ENCODE measurements at places on chromosomes 5 and 9.
A peak's percentile ranks its signal among the peaks of the same experiment; 100 is the strongest.

DNA sequence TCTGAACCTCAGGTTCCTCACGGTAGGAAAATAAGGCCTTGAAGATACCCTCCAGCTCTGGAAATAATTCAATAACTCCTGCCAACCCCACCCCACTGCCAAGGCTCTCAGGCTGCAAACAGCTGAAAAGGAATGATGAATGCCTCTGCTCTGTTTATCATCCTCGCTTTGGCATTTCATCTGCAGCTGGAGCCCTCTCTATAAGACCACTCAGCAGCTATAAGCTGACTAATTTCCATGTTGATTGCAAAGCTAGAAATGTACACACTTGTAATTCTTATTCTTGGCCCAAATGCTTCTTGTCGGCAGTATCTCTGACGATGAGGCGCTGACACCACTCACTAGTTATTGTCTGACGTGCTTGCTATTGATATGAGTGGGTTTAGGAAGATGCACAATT is 408.4 kb upstream of the NMUR2 start:
- H3K4me3 ChIP-seq = no peak overlapping the region
- no peak overlapping the region for H3K27ac ChIP-seq

DNA sequence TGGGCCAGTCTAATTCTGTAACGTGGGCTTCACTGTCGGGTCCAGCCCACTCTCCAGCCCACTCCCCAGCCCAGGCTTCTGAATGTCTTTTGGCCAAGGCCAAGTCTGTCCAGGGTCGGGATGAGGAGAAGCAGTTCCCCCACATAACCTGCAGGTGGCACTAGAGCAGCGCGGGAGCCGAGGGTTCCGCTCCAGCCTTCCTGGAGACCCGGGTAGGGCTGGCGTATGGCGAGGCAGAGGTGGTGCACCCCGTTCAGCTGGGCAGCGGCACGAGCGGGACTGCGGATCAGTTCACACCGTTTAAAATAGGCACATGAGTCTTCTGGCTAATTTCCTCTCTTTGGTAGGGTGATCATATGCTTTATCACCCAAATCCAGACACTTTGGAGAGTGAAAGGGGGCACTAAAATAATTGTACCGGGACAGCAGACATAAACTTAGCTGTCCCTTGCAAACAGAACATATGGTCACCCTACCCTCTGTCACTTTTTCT is 185.9 kb downstream of the MSX2 start:
- no peak overlapping the region for H3K27ac ChIP-seq
- H3K4me1 ChIP-seq = no peaks in the 10 kb centered on the region
- H3K27me3 ChIP-seq = no peaks in the 10 kb centered on the region
- DNase-seq = peak; percentile 12

DNA sequence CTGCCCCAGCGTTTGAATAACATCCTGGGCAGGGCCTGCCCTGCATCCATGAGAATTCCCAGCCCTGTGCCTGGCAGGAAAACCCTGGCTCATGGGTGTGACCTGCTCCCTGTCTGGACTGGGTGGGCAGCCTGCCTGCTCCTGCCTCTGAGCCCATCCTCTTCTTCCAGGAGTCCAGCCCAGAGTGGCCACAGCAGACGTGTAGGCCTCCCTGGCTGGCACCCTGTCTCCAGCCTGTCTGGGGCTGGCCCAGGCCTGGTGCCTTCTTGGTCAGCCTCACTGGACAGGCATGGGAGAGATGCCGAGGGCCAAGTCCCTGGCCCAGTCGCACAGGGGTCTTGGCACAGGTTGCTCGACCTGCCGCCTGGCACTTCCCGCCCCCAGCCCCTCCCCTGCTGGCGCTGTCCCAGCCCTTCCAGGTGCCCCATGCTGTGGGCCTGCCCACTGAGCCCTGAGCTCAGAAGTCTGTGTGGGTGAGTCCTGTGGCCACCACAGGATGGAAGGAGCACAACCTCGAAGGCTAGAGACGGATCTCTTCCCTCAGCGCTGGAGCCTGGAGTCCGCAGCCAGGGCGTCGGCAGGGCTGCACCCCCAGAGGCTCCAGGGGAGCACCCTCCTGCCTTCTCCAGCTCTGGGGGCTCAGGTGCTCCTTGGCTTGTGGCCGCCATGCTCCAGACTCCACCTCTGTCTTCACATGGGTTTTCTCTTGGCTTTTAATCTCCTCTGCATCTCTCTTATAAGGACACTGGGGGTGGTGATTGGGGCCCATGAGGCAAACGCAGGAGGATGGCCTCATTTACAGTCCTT is 11.8 kb upstream of the COL5A1 start:
- no peak overlapping the region for H3K27ac ChIP-seq
- H3K4me3 ChIP-seq = no peak overlapping the region

DNA sequence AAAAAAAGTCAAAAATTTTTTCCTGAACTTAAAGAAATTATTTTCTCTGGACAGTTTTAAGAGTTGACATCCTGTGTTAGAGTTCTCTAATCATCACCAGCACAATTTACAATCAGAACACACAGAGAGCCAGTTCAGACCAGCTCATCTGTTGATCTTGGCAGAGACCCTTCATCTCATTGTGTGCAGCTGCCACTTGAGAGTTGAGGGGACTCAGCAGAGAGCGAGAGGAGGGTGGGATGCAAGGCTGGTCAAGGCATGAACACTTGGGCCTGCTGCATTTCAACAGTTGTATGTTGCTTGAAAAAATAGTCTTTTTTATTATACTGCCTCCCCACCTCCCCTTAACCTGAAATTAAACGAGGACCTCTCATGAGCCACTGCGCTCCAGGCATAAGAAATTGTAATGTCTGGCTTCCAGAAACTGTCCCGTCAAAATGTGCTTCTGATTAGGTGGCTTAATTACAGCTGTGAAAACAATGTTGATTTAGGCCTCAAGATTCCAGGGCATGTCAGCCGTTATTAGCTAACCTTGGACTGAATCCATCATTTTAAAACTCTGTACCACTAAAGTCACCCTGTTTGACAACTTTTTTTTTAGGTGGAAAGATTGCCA is 383.6 kb downstream of the CCDC171 start:
- no peaks in the 10 kb centered on the region for H3K36me3 ChIP-seq
- no peaks in the 10 kb centered on the region for H3K27me3 ChIP-seq
- no peaks in the 10 kb centered on the region for H3K4me1 ChIP-seq
- no peak overlapping the region for H3K27ac ChIP-seq
- H3K4me3 ChIP-seq = no peak overlapping the region

DNA sequence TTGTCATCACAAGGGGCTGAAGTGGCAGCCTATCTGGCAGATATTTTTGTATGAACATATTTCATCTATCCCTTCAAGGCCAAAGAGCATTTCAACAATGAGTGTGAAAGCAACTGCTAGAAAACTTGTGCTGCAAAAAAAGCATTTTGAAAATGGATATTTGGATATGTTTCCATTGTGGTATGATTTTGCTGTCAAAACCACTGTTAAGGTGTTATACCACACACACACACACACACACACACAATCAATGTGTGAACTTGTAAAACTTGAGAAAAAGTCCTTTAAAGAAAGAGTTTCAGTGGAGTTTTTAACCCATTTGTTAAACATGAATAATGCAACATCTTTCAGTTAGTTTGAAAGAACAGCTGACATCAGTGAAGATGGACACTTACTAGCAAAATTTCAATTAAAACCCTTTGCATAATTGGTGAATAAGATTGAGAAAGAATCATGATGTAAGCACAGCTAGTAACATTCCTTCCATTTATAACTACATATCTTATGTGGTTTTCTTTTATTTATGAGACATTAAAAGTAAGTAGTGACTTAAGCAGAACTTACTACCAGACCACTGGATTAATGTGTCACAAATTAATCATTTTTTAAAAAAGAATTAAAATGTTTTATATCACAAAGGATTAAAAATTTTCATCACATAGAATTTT is 182.6 kb upstream of the GNA14 start:
- no peaks in the 10 kb centered on the region for H3K27me3 ChIP-seq
- no peaks in the 10 kb centered on the region for H3K36me3 ChIP-seq
- no peak for DNase-seq
- no peak overlapping the region for H3K4me3 ChIP-seq
- H3K4me1 ChIP-seq = no peaks in the 10 kb centered on the region
- no peak overlapping the region for H3K27ac ChIP-seq

DNA sequence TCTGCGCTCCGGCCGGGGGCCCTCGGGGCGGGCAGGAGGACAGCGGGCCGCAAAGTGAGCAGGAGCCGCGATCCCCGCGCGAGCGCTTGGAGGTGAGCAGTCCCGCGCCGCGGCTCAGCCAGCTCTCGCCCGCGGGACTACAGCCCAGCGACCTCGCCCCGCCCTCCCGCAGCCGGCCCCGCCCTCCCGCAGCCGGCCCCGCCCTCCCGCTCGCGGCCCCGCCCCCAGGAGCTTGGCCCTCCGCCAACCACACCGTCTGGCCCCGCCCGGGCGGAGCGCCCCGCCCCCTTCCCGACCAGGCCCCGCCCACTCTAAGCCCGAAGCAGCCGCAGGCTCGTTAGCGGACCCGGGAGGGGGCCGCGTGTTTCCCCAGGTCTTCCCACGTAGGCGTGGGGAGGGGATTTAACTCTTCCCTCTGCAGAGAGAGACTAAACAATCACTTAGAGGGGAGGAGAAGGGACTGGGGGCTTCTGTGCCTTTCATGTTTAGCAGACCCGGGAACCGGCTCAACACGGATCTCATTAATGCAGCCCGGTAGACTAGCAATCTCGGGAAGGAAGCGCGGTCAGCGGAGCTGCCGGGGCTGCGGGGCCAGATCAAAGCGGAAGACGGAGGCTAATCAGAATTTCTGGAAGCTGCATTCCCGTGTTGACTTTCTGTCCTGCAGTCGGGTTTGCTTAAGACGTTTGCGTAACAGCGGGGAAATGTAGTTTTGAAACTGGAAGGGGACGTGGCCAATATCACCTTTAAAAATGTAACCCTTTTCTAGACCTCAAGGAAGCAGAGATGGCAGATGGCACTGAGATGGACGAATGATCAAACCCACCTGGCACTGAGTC is at the start of gene MYO10:
Gene MYO10, minus strand, starts transcription at position 139 of the 839 bp plus-strand sequence. CDS start 480 bp downstream, outside the sequence.
- DNase-seq = no peak
- peak within 1 kb of the TSS; percentile 66 for H3K4me3 ChIP-seq
- no peaks in the 10 kb centered on the region for H3K36me3 ChIP-seq
- H3K27ac ChIP-seq = no peak within 1 kb of the TSS

DNA sequence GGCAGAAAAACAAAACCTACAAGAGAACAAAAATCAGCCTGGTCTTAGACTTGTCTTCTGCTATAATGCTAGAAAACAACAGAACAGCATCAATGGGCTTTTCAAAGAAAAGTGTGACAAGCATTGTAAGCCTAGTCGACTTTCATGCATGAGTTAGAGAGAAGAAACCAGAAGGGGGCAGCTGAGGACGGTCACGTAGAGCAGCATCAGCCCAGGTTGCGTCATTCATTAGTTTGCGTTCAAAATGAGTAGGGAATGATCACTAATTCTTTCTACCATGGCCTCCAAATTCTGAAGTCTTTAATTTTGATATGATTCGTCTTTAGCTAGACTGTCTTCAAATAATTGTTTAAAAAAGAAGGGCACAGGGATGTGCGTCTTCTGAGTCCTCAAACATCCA is 4.7 kb upstream of the ISCA1 start:
- no peak for DNase-seq
- peaks cover 7% of the 10 kb centered on the region for H3K36me3 ChIP-seq
- no peak overlapping the region for H3K27ac ChIP-seq
- no peaks in the 10 kb centered on the region for H3K27me3 ChIP-seq
- H3K4me3 ChIP-seq = no peak overlapping the region

DNA sequence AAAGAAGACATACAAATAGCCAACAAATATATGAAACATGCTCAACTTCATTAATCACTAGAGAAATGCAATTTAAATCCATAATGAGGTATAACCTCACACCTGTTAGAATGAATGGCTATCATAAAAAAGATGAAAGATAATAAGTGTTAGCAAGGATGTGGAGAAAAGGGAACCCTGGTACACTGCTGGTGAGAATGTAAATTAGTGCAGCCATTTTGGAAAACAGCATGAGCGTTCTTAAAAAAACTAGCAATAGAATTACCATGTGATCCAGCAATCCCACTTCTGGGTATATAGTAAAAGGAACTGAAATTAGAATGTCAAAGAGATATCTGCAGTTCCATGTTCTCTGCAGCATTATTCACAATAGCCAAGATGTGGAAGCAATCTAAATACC is 64.2 kb upstream of the CEP78 start:
- no peak overlapping the region for H3K4me3 ChIP-seq
- no peak overlapping the region for H3K27ac ChIP-seq
- H3K36me3 ChIP-seq = no peaks in the 10 kb centered on the region
- no peaks in the 10 kb centered on the region for H3K27me3 ChIP-seq

DNA sequence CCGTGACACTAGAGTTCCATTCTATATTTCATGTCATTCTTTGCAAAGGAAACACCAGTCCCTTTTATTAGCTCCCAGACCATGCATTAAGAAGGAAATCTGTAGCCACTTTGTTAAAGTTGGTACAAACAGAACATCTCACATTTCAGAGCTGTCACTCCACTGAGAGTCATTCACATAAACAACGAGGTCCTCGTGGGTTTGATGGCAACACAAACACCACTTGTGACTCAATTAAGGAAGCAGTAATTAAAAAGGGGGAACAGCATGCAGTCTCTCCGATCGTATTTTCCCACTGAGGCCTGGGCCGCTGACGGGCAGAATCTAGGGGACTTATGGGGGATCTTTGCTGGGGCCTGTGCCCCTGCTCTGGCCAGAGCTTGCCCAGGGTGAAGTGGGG is 94.2 kb upstream of the ZNF618 start:
- DNase-seq = no peak
- H3K4me3 ChIP-seq = no peak overlapping the region
- no peaks in the 10 kb centered on the region for H3K27me3 ChIP-seq
- no peak overlapping the region for H3K27ac ChIP-seq
- no peaks in the 10 kb centered on the region for H3K36me3 ChIP-seq

DNA sequence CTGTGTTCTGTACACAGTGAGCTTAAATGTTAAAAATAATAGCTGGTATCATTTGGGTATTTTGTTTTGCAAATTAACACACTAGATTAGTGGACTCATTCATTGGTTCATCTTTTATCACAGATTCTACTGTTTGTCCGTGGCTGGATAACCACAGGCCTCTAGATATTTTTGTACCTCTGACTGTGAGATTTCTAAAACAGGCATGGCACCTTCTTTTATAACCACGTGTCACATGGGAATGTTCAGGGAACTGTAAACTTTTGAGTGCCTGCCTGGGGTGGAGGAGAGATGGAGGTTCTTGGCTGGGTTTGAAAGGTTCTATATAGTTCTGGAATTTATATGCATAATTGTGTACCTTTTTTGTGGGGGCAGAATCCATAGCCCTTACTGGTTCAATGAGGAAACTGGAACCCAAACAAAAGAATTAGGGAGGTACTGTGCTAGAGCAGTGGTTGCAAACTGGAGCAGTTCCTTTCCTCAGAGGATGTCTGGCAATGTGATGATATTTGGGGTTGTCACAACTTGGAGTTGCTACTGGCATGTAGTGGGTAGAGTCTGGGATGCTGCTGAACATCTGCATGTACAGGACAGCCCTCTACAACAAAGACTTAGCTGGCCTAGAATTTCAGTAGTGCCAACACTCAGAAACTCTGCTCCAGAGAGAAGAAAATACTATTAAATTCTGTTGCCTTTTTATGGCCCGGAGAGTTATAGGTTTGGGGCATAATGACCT is 16.9 kb downstream of the TLE4 start:
- H3K27ac ChIP-seq = no peak overlapping the region
- peaks cover 3% of the 10 kb centered on the region for H3K36me3 ChIP-seq
- no peaks in the 10 kb centered on the region for H3K27me3 ChIP-seq
- no peak overlapping the region for H3K4me3 ChIP-seq

- DNase-seq = no peak
- H3K4me3 ChIP-seq = no peak overlapping the region
- no peaks in the 10 kb centered on the region for H3K27me3 ChIP-seq
- H3K36me3 ChIP-seq = no peaks in the 10 kb centered on the region
These were observed 99.7 kb downstream of the ARHGAP26 start for GRCh38 chr5:142869886-142870285.

All from B cell (primary cell).